ENCODE measurements at places on chromosomes 16 and 17. TPM values are rescaled to one million over a fixed set of nuclear protein-coding genes. Genes with fewer than 3 reads are reported as not detected.

The TMEM238L gene
- not detected for total RNA-seq

The AXIN2 gene
- total RNA-seq: 10.5 TPM

The ATAD5 gene
- total RNA-seq: 1.3 TPM

The CD300A gene
- 15.7 TPM for total RNA-seq

The PARD6A gene
- 6.4 TPM for total RNA-seq

The C16orf89 gene
- total RNA-seq: 10.2 TPM

The HS3ST3B1 gene
- 0.96 TPM for total RNA-seq

The MYH2 gene
- not detected for total RNA-seq

DNA sequence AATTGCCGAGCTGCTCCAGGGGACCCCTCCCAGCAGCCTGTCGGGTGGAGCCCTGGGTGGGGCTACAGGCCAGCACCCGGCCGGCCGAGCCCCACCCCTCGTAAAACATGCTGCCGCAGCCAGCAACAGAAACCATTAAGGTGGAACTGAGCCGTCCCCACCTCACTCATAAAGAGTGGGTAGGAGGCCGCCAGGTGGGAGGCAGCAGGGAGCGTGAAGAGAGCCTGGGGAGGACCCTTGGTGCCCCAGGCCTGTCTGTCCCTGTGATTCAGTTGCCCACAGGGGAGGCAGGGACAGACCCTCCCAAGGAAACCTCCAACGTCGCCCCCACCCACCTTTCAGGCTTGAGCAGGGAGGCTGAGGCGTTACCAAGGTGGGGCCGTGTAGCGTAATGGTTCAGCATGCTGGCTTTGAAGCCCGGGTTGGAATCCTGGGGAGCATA lies 8.4 kb downstream of the FOXN1 start:
- DNase-seq: no peak
- no peak overlapping the region for H3K27ac ChIP-seq
- peaks cover 11% of the 10 kb centered on the region for H3K27me3 ChIP-seq
- H3K4me3 ChIP-seq: no peak overlapping the region

- no peaks in the 10 kb centered on the region for H3K36me3 ChIP-seq
- DNase-seq: no peak
Measured at GRCh38 chr16:83878838-83879237, 20.1 kb upstream of the MLYCD start.

DNA sequence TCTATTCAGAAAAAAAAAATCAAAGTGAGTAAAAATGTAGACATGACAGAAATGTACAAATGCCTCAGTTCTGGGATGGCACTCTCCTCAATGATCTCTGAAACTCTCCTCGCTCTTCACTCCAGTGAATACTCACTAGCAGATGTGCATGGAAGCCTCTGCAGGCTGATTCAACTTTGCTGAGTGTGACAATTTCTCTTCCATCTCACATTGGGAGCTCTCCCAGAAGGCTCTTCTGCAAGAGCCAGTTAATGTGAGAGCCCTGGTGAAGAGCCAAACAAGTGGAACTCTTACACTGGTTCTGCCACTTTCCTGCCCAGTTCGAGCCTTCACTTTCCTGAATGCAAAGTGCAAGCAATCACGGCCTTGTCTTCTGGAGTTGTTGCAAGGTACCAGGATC lies 147.1 kb upstream of the IRX6 start:
- no peak overlapping the region for H3K4me3 ChIP-seq
- H3K27ac ChIP-seq: no peak overlapping the region
- no peaks in the 10 kb centered on the region for H3K27me3 ChIP-seq
- no peaks in the 10 kb centered on the region for H3K4me1 ChIP-seq
- no peaks in the 10 kb centered on the region for H3K36me3 ChIP-seq

DNA sequence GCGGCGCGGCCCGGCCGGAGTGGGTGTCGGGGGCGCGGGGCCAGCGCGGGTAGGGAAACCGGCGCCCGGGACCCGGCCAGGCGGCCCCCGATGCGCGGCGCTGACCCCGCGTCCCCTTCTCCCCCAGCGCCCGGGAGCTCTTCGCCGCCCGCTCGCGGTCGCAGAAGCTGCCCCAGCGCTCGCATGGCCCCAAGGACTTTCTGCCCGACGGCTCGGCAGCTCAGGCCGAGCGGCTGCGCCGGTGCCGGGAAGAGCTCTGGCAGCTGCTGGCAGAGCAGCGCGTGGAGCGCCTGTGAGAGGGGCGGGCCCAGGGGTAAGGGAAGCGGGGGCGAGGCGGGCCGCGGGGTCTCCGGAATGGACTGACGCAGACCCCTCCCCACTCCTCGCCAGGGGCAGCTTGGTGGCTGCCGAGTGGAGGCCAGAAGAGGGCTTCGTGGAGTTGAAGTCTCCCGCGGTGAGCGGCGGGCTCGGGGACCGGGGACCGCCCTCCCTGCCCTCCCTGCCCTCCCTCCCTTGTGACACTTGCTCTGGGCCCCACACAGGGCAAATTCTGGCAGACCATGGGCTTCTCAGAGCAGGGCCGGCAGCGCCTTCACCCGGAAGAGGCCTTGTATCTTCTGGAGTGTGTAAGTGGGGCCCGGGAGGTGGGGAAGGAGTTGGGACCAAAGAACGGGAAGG lies 430 bp downstream of the TSEN54 start:
- H3K4me1 ChIP-seq: peaks cover 27% of the 10 kb centered on the region
- peak overlapping the region; percentile 40 for H3K27ac ChIP-seq
- no peaks in the 10 kb centered on the region for H3K27me3 ChIP-seq
- DNase-seq: no peak
- peak overlapping the region; percentile 94 for H3K4me3 ChIP-seq
- H3K36me3 ChIP-seq: no peaks in the 10 kb centered on the region

GRCh38 chr16:27551036-27551435 lies 1.1 kb downstream of the KATNIP start:
- H3K36me3 ChIP-seq: no peaks in the 10 kb centered on the region
- peaks cover 5% of the 10 kb centered on the region for H3K4me1 ChIP-seq
- peak overlapping the region; percentile 91 for H3K27ac ChIP-seq
- peak overlapping the region; percentile 89 for H3K4me3 ChIP-seq

- no peak for DNase-seq
- no peaks in the 10 kb centered on the region for H3K4me1 ChIP-seq
- H3K4me3 ChIP-seq: no peak overlapping the region
- peak overlapping the region; percentile 86 for H3K27ac ChIP-seq
Measured at GRCh38 chr17:72053036-72053435, 67.8 kb upstream of the SOX9 start.

DNA sequence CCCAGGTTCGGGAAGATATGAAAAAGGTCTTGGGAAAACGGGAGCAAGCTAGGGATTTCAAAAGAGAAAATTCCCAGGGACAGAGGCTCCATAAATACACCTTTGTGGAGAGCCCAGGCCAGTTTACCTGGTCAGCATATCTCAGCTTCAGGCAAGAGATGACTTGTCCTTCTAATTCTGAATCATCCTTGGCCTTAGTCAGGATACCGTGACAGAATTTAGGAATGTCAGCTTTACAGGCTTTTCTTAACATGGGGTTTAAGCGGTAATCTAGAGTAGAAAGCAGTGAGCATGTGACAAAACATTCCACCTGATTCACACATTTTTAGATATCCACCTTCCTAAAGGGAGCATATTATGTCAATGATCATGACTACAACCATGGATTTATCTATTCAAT lies 41.1 kb upstream of the CLEC18B start:
- no peaks in the 10 kb centered on the region for H3K27me3 ChIP-seq
- no peak for DNase-seq
- peaks cover 15% of the 10 kb centered on the region for H3K36me3 ChIP-seq
- H3K4me3 ChIP-seq: no peak overlapping the region
- no peaks in the 10 kb centered on the region for H3K4me1 ChIP-seq

- H3K27ac ChIP-seq: peak overlapping the region; percentile 93
- H3K36me3 ChIP-seq: peaks cover 6% of the 10 kb centered on the region
- no peaks in the 10 kb centered on the region for H3K27me3 ChIP-seq
- H3K4me3 ChIP-seq: peak overlapping the region; percentile 97
- peaks cover 8% of the 10 kb centered on the region for H3K4me1 ChIP-seq
Measured at GRCh38 chr17:2335726-2336214, 487 bp downstream of the TSR1 start.

- no peak overlapping the region for H3K4me3 ChIP-seq
- H3K4me1 ChIP-seq: no peaks in the 10 kb centered on the region
- H3K27ac ChIP-seq: peak overlapping the region; percentile 46
- DNase-seq: no peak
- no peaks in the 10 kb centered on the region for H3K36me3 ChIP-seq
- no peaks in the 10 kb centered on the region for H3K27me3 ChIP-seq
Measured at GRCh38 chr17:79666111-79666510, 55.3 kb upstream of the RBFOX3 start.

DNA sequence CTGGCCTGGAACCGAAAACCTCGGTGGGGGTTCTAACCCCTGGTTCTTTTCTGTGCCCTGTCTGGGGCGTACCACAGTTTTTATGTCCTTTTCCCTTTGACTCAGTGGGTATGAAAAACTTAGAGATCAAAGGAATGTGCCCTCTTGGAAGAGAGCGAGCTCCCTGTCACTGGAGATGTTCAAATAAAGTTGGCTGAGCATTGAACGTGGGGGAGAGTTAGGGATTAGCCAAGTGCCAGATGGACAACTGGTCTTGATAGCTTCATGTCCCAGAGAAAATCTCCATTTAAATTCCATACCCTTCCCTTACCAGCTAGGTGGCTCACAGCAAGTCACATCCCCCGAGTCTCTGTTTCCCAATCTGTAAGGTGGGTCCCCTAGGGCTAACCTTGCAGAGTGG lies 9.5 kb downstream of the ADGRG1 start:
- H3K4me1 ChIP-seq: no peaks in the 10 kb centered on the region
- H3K27me3 ChIP-seq: no peaks in the 10 kb centered on the region
- no peak for DNase-seq
- no peak overlapping the region for H3K4me3 ChIP-seq

DNA sequence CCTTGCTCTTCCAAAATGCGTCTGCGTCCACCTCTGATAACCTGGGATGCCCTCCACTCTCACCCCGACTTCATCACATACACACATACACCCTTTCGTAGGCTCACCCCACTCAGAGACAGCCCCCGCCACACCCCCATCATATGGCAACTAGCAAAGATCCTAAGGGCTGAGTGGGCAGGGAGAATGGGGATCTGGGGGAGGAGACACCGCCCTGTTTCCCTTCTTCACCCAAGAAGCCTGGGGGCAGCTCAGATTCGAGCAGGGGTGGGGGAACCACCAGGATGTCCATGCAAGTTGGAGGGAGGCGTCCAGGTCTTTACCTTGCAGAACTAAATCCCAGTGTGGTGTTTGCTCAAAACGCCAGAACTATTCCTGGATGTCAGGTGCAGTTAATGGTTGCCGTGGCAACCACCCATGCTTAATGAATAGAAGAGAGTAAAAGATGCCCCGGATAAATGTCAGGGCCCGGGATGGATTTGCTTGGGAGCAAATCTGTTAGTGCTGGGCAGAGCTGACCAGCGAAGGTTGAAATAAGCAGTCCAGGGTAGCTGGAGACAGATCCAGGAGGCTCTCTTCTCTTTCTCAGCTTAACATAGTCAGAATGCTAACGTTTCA lies 72.8 kb downstream of the CACNG3 start:
- no peak overlapping the region for H3K27ac ChIP-seq
- H3K4me1 ChIP-seq: no peaks in the 10 kb centered on the region
- no peaks in the 10 kb centered on the region for H3K27me3 ChIP-seq
- H3K36me3 ChIP-seq: no peaks in the 10 kb centered on the region
- H3K4me3 ChIP-seq: no peak overlapping the region

GRCh38 chr17:30530346-30531025 lies 53.3 kb downstream of the GOSR1 start:
- H3K4me1 ChIP-seq: no peaks in the 10 kb centered on the region
- H3K36me3 ChIP-seq: no peaks in the 10 kb centered on the region
- H3K4me3 ChIP-seq: no peak overlapping the region
- no peak overlapping the region for H3K27ac ChIP-seq
- no peak for DNase-seq

- no peaks in the 10 kb centered on the region for H3K4me1 ChIP-seq
- no peaks in the 10 kb centered on the region for H3K27me3 ChIP-seq
Measured at GRCh38 chr16:78284326-78284725, 184.9 kb downstream of the WWOX start.

- DNase-seq: peak; percentile 46
- H3K36me3 ChIP-seq: no peaks in the 10 kb centered on the region
- no peak overlapping the region for H3K4me3 ChIP-seq
- no peak overlapping the region for H3K27ac ChIP-seq
Measured at GRCh38 chr17:282912-283882, 69.4 kb downstream of the RPH3AL start.
